ENCODE measurements at places on chromosomes 3 and 15. TPM values are rescaled to one million over a fixed set of nuclear protein-coding genes. Genes with fewer than 3 reads are reported as not detected.

DNA sequence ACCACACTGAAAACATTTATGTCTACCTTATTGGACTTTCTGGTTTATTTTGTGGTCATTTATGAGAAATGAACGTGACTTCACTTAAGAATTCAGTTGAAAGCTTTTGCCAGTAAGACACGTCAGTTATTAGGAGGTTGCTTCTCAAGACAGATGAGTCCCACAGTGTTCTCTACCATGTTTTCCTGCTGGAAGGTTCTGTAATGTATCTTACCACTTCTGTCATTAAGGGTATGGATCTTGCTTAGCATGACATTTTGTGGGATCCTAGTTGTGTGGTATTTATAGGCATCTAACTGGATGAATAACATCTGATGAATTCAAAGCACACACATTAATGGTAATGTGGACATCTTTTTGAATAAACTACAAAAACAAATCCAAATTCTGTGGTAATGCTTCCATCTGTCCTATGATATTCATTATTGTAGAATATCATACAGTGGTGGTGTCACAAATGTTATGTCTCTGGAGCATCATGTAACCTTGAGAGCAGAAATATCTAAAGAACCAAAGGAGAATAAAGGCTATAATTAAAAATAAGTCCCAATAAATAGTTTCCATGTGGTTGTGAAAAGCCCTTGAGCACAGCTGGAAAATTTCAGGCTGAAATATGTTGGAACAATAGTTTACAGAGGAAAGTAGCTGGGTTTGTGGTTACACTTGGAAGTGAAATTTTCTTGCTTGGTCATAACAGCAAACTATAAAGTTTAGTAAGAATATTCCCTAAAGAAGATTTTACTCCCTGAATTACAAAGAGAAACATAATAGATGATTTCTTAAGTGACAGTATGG, 61.5 kb downstream of the C3orf38 start:
- H3K4me3 ChIP-seq, result no peak overlapping the region
- DNase-seq, result no peak
- H3K27me3 ChIP-seq, result peaks cover 2% of the 10 kb centered on the region
- H3K4me1 ChIP-seq, result no peaks in the 10 kb centered on the region
- no peaks in the 10 kb centered on the region for H3K36me3 ChIP-seq
- no peak overlapping the region for H3K27ac ChIP-seq

DNA sequence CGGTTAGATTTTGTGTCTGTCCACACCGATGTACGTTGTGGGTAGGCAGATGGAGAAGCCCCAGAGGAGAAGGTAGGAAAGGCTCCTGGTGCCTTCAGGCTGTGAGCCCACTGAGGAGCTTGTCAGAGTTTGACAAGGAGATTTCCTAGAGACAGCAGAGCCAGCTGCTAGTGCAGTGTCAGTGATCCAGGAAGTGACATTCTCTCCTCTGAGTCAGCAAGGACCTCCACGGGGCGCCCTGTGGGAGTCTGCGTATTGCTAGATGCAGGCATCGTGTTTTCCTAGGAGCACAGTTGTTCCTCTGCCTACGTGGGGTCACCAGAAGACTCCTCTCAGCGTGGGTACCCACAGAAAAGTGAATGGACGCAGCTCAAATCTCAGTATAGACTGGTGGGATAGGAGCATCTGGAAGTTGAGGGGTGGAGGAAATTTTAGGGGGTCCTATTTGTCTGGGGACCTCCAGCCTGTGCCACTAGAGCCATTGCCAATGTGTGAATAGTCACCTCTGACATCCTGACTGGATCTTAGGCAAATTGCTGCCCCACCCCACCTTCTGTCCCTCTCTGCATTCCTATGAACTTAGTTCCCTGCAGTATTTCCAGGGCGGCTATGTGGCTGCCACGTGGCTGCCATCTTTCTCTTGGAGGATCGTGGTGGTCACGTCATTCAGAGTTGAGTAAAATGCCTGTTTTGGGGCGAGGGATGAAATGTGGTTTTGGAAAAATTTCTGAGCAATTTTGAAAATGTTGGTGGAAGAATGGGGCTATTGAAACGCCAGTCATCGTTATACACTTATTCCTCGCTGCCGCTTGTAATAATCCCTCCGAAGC, 84.8 kb upstream of the KLHL25 start:
- H3K4me3 ChIP-seq, result no peak overlapping the region
- H3K27me3 ChIP-seq, result peaks cover 30% of the 10 kb centered on the region
- H3K4me1 ChIP-seq, result no peaks in the 10 kb centered on the region
- no peak overlapping the region for H3K27ac ChIP-seq

- H3K27me3 ChIP-seq, result no peaks in the 10 kb centered on the region
- DNase-seq, result no peak
- H3K27ac ChIP-seq, result no peak overlapping the region
- no peaks in the 10 kb centered on the region for H3K4me1 ChIP-seq
These were observed 483.9 kb downstream of the PYDC2 start for GRCh38 chr3:191944835-191945234.

DNA sequence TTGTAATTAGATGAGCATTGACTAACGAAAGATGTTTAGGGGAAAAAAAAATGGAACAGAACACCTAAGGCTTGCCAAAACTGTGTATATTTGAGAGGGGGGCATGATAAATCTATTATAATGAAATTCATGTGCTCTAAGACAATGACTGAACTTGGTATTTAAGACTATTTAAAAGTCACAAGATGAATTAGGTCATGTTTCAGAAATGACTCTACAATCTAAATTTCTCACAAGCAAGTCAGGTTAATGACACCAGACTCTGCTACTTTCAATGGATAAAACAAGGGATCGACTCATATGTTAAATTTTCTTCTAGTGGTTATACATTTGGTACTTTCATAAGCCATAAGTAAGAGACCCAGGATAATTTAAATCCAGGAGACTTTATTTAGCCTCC, 78.4 kb downstream of the DUT start:
- H3K4me1 ChIP-seq, result no peaks in the 10 kb centered on the region
- no peak overlapping the region for H3K4me3 ChIP-seq
- no peak for DNase-seq

- no peaks in the 10 kb centered on the region for H3K27me3 ChIP-seq
- H3K36me3 ChIP-seq, result no peaks in the 10 kb centered on the region
- peaks cover 26% of the 10 kb centered on the region for H3K4me1 ChIP-seq
- H3K27ac ChIP-seq, result no peak overlapping the region
These were observed 12.2 kb downstream of the NEK10 start for GRCh38 chr3:27356976-27357375.

GRCh38 chr3:72601060-72601459, 247.2 kb downstream of the SHQ1 start:
- H3K27me3 ChIP-seq, result peaks cover 3% of the 10 kb centered on the region
- DNase-seq, result no peak
- H3K36me3 ChIP-seq, result no peaks in the 10 kb centered on the region
- H3K27ac ChIP-seq, result no peak overlapping the region

DNA sequence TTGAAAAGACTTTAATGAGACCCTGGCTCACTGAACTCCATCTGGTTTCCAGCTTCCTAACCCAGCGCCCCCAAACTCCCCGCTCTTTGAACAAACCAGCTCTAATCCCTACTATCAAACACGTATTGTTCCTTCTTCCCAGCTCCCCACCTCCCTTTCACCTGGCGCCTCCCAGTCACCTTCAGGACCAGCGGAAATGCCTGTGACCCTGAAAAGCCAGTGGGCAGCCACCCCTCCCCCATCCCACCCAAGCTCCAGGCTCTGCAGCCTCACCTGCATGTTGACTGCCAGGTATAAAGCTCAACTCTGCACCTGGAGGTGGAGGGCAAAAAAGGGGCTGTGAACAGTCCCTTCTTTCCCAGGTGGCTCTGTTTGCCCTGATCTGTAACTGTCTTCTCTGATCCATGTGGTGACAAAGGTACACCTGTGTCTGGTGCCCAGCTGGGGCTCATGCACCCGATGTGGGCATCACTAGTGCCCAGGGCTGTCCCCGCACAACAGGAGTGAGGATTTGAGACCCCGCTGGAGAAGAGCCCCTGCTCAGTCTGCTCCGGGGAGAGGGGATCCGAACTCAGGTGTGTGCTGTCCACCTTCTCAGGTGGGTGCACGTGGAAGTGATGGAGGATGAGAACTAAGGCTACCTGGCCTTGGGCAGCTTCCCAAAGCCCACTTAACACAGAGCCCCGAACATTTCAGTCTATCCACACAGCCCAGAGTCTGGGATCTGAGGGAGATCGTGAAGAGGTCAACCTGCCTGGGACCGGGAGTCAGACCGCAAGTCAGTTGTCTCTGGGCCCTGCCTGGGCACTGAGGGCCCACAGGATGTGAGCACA, 128.9 kb downstream of the NSMCE3 start:
- no peak overlapping the region for H3K27ac ChIP-seq
- DNase-seq, result no peak
- peaks cover 33% of the 10 kb centered on the region for H3K27me3 ChIP-seq

DNA sequence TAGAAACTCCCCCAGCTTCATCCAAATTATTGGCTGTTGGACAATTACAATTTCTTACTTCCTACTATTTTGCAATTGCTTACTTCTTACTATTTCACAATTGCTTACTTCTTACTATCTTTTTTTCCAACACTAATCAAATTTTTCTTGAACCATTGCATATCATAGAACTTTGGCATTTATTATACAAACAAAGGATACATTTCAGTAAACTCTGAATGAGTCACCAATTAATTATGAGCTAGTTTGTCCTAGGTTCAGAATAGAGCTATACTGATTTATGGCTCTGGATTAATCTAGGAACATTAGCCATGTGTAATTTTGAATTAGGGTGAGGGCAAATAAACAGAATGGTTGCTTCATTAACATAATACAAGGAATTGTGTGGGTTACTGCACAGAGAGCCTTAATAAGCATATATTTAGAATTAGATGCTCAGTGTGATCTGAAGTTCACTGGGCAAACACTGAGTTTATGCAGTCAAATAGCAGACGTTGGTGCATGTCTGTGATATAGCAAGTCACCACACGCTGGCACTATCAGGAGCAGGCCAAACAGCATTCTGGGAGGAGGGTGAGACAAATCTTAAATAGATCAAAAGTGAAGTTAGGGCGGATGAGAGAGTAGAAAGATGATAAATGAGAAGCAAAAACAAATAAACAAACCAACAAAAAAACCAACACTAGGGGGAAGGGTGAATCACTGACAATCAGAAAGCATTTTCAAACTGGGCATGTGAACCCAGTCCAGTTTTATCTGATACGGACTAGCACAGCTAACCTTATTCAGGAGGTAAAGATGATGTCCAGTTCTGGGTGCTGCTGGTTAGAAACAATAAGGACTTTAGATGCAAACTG, 21.5 kb downstream of the GABRR3 start:
- no peak overlapping the region for H3K4me3 ChIP-seq
- H3K4me1 ChIP-seq, result peaks cover 3% of the 10 kb centered on the region
- H3K36me3 ChIP-seq, result no peaks in the 10 kb centered on the region

DNA sequence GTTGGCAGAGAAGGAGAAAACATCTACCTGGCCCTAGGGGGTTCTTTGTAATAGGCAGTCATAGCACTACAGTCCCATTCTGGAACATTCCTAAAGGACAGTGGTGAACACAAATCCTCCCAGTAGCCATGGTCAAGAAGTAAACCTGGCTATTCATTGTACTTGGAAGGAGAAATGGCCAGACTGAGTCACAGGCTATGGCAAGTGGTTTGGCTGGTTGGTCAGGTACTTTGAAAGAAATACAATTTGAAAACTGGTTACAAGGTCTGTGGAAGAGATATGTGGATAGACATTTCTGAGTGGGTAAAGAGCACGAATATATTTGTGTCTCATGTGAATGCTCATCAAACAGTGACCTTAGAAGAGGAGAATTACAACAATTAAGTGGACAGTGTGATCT, 33.0 kb upstream of the FAN1 start:
- DNase-seq, result no peak
- H3K36me3 ChIP-seq, result no peaks in the 10 kb centered on the region
- peaks cover 9% of the 10 kb centered on the region for H3K4me1 ChIP-seq

DNA sequence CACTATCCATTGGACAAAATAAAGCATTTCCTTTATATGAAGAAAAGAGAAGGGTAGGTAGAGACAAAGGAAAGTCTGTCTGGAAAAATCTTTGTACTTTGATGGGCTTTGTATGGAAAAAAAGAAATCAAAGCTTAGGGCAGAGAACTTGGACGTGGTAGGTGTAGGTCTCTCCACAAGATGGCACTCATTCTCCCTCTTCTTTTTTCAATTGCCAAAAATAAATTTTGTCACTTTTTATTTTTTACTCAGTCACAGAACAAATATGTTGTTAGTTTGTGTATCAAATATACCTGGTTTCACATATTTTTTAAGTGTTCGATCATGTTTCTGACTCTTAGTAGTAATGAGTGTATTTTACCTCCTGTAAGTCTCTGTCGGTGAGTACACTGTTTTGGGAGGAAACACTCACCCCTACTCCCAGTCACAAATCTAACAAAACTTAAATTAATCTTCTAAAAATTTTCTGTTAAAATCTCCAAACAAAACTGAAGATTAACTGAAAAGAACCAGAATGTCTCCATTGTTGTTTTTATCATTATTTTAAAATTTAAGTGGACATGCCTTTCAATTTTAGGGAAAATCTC, 415.8 kb upstream of the GOLIM4 start:
- H3K27me3 ChIP-seq, result no peaks in the 10 kb centered on the region
- no peak overlapping the region for H3K4me3 ChIP-seq
- H3K36me3 ChIP-seq, result no peaks in the 10 kb centered on the region
- no peaks in the 10 kb centered on the region for H3K4me1 ChIP-seq
- DNase-seq, result no peak

- no peaks in the 10 kb centered on the region for H3K36me3 ChIP-seq
- H3K27ac ChIP-seq, result no peak overlapping the region
- H3K4me1 ChIP-seq, result no peaks in the 10 kb centered on the region
- no peak for DNase-seq
These were observed 10.9 kb upstream of the GJD2 start for GRCh38 chr15:34765741-34766140.

- H3K27ac ChIP-seq, result peak overlapping the region; percentile 87
- H3K4me1 ChIP-seq, result peaks cover 36% of the 10 kb centered on the region
- peaks cover 2% of the 10 kb centered on the region for H3K27me3 ChIP-seq
- no peaks in the 10 kb centered on the region for H3K36me3 ChIP-seq
These were observed 23.0 kb downstream of the TLNRD1 start for GRCh38 chr15:81023483-81024264.

- peak overlapping the region; percentile 45 for H3K4me3 ChIP-seq
- peak overlapping the region; percentile 74 for H3K27ac ChIP-seq
- peak; percentile 86 for DNase-seq
- peaks cover 85% of the 10 kb centered on the region for H3K4me1 ChIP-seq
- H3K27me3 ChIP-seq, result no peaks in the 10 kb centered on the region
These were observed 124.1 kb upstream of the RASGRP1 start for GRCh38 chr15:38688761-38689160.

DNA sequence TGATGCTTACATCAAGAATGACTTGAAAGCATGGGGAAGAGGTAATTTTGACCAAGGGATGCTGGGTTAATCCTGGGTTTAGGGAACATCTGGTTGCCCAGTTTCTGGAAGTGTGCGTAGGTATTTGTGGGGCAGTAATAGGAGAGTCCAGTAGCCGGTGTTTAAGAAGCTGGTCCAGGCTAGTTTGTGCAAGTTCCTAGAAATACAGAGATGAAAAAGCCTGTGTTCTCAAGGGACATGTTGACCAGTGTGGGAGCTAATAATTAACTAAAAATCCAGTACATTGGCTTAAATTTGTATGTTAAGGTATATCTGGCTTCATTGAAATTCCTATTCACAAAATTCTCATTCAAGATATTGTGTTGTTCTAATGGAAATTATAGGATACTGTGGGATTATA, 51.2 kb downstream of the UBE2E2 start:
- no peak for DNase-seq
- H3K27ac ChIP-seq, result no peak overlapping the region
- H3K4me1 ChIP-seq, result peaks cover 29% of the 10 kb centered on the region
- no peak overlapping the region for H3K4me3 ChIP-seq
- no peaks in the 10 kb centered on the region for H3K36me3 ChIP-seq

CDCP1 gene
- 3.7 TPM for total RNA-seq

RASGRP1 gene
- total RNA-seq, result 102 TPM

ADCY5 gene
- total RNA-seq, result not detected

DPPA2 gene
- not detected for total RNA-seq

ARHGAP31 gene
- total RNA-seq, result 9.6 TPM

PAQR9 gene
- total RNA-seq, result not detected

FMN1 gene
- total RNA-seq, result 0.09 TPM
